NCI-H2081 (cell line): ENCODE measurements at places on chromosomes 6 and 20.

DNA sequence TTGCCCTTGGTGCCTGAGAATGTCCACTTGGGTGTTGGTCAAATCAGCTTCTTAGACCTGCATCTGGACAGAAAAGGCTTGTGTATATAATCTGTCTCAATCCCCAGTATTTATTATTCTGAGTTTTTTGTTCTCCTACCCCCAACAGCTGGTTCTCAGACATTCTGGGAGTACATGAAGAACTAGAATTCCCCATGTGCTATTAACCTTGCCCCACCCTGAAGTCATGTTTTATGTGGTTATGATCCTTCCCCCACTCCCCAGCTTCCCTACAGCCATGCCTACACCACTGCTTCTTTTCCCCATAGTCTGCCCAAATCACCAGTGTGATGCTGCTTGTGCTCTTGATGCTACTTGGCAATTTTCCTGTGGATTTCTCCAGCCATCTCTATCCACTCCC is 157.0 kb downstream of the ADAT2 start:
- DNase-seq = no peak

DNA sequence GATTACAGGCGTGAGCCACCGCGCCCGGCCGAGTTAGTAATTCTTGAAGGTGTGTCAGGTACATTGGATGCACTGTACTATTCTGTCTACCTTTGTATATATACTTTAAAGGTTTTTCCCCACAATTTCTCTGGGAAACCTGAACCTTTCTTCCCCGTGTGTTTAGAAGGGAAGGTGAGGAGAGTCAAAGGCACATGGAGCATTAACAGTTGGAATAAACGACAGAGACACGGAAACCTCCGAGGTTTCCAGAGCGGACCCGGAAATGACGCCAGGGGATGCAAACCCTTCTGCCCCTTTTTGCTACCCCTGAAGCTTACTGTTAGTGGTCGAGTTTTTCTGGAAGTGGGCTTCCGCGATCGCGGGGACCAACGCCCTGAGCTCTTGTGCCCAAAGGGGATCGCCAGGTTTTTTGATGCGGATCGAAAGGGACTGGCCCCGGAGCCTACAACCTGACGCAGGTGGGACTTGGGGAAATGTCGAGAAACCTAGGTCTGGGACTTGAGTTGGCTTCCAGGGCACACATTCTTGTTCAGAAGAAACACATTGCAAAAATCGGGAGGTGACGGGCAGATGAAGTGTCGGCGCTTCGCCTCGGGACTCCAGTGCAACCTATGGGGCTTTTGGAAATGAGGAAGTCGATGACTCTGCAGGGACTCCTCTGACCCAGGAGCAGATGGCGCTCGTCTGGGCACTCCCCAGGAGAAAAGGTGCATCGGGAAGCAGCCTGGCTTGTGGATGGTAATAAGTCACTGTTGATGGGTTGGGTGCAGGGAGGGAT is 218.2 kb downstream of the OR2B2 start:
- DNase-seq = peak; percentile 58

DNA sequence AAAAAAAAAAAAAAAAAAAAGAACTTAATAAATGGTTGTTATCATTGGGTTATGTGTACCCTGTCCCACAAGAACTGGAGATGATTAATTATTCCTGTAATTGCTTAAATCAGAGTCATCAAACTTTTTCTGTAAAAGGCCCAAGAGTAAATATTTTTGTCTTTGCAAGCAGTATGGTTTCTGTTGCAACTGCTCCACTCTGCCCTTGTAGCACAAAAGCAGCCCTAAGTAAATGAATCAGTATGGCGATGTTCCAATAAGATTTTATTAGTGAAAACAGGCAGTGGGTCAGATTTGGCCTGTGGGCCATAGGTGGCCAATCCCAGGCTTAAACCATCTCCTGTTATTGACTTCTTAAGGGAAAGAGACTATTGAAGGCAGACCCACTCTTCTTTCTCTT is 252.7 kb downstream of the TSHZ2 start:
- DNase-seq = no peak

DNA sequence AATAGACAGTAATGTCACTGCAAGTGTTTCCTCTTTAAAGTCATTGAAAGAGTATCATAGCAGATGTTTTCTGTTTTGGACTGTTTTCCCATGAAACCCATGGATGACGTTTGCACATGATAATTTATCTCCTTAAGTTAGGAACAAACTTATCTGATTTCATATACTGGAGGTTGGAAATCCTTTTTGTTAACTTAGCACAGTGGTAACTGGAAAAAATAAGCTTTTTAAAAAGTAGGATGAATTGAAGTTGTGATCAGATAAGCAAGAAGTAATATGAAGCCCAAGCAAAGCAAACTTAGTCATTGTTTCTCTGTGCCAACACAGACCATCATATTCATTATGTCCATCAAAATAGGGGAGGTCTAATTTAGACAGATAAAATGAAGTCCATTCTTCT is 61.6 kb downstream of the PLCB4 start:
- DNase-seq = no peak

GRCh38 chr6:140271759-140272377 is 897.4 kb upstream of the CITED2 start:
- no peak for DNase-seq

GRCh38 chr6:33132081-33132524 is 56.3 kb downstream of the HLA-DPB1 start:
- no peak for DNase-seq

- DNase-seq = no peak
Observed at GRCh38 chr6:133265066-133265465, 23.9 kb downstream of the EYA4 start.

DNA sequence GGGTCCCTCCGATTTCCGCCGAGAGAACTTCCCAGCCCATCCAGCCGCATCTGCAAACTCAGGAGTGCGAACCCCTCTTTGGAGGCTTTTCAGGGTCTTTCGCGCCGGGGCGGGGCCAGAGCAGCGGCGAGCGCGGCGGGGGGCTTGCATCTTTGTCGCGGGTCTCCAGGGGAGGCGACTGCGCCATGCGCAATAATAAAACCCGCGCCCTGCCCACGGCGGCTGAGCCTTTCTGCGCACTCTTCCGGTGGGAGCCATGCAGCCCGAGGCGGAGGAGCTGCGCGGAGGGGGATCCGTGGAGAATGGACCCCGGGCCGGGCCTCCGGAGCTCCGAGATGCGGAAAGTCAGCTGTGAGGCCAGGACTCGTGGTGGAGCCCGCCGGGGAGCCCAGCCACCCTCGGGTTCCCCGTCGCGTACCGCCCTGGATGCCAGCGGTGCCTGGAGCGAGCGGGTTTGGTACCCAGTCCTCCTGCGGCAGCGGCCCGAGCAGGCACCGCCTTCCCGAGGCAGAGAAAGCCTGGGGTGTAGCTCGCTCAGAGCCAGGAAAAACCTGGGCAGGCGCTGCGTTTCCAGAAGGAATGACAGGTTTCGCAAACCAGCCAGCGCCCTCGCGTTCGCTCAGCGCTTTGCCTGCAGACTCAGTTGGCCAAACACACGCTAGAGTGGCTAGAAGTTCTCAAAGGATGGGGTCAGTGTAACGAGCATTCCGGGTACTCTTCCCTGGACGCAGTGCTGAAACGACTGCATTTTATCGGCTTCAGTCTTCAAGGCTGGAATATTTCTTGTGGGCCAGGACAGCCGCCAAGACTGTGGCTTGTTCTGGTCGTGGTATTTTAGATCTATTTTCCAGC is 1.2 kb downstream of the AKAP12 start:
- DNase-seq = peak; percentile 64

- no peak for DNase-seq
Observed at GRCh38 chr6:27321901-27322300, 9.8 kb upstream of the POM121L2 start.

GRCh38 chr6:116685437-116685993 is 4.5 kb downstream of the KPNA5 start:
- DNase-seq = no peak

GRCh38 chr6:32623693-32624092 is 13.5 kb upstream of the HLA-DQA1 start:
- no peak for DNase-seq

DNA sequence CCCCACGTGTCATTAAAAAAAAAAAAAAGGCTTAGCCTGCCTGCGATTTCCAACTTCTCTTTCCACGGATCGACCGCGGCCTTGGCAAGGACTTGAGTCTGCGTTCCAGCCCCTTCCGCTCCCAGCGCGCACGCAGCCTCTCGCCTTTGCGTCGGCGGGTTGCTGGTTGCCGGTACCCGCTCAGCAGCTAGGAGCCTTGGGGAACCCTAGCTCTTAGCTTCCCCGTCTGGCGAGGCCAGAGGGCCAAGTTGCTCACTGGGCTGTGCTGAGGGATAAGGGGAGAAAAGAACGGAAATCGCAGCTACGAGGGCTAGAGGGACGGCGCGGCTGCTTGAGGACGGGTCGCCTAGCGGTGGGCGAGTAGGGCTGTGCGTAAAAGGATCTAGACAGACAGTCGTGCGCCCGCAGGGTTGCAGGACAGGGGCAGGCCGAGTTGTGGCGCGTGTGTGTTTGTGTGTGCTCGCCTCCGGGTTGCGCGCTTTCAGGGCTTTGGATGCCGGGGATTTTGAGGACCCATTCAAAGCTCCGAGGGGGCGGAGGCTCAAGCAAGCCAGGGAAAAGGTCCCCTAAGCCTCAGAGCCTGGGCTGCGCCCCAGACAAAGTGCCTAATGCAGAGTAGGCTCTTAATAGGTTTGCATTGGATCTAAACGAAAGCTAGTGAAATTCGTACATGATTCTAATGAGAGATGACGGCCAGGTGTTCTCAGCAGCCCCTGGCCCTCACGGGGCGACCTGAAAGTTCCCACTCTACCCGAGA is 40.5 kb upstream of the OSTM1 start:
- no peak for DNase-seq

- DNase-seq = no peak
Observed at GRCh38 chr6:21780679-21781078, 187.1 kb downstream of the SOX4 start.

- no peak for DNase-seq
Observed at GRCh38 chr20:52434041-52434425, 242.5 kb upstream of the ZFP64 start.

GRCh38 chr6:7311176-7311575 is 1.8 kb downstream of the SSR1 start:
- DNase-seq = no peak

GRCh38 chr6:44415873-44416502 is 28.5 kb downstream of the CDC5L start:
- DNase-seq = no peak

- DNase-seq = no peak
Observed at GRCh38 chr6:136235233-136235564, 14.9 kb downstream of the MTFR2 start.

DNA sequence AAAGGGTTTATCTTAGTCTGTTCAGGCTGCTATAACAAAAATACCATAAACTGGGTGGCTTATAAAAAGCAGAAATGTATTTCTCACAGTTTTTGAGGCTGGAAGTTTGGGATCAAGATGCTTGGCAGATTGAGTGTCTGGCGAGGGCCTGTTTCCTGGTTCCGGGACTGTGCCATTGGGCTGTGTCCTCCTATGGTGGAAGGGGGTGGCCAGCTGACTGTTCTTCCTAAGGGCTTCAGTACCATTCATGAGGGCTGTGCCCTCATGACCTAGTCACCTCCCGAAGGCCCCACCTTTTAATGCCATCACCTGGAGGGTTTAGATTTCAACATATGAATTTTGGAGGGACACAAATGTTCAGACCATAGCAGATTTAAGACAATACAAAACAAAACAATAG is 91.2 kb downstream of the ARID1B start:
- no peak for DNase-seq

DNA sequence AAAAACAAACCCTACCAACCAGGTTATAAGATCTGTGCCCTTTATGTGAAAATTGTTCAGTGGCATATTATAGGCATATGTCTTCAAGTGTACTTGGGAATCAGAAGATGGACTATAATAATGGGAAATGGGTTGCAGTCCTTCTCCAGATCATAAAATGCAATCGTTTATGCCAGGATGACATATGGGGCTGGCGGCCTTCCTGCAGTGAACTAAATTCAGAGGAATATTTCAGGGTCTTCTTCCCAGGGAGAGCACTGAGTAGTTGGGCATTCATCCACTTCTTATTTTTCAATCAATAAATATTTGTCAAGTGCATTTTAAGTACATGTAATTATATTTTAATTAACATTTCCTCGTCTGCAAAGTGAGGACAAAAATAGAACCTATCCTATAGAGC is 176.2 kb upstream of the CNR1 start:
- DNase-seq = no peak

DNA sequence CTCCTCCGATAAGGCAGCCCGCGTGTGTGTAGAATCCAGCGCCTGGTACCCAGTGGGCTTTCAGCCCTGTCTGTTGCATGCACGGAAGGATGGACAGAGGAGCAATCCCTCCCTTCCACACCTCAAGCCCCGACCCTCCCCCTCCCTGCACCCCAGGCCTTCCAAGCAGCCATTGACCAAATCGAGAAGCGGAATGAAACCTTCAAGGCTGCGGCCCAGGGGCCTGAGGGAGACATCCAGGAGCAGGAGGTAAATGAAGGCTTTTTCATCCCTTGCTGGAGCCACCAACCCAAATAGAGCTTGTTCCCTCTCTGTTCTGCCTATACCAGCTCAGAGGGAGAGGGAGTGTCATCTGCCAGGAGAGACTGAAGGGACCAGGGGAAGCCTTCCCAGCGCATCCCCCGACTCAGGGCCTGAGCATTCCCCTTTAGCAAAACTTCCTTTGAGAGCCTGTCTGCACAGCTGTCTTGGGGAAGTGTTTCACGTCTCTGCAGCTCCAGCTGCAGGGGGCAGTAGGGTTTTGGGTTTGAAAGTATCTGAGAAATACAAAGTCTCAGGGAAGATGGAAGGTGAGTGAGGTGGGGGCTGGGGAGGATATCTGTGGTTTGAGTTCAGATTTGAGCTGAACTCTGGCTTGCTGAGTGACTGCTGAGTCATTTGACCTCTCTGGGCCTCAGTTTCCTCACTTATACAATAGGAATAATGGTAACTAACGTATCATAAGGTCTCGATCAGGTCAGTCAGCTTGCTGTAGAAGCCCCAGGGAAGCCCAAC is 16.1 kb downstream of the FGD2 start:
- DNase-seq = no peak

GRCh38 chr6:5099537-5099936 is 14.4 kb downstream of the PPP1R3G start:
- no peak for DNase-seq

- DNase-seq = no peak
Observed at GRCh38 chr20:11797156-11797555, 120.5 kb upstream of the BTBD3 start.

GRCh38 chr6:18579869-18580268 is 192.7 kb downstream of the RNF144B start:
- no peak for DNase-seq

GRCh38 chr20:53001498-53002301 is 29.5 kb downstream of the TSHZ2 start:
- no peak for DNase-seq

- DNase-seq = no peak
Observed at GRCh38 chr6:93915961-93916360, 496.6 kb upstream of the EPHA7 start.

DNA sequence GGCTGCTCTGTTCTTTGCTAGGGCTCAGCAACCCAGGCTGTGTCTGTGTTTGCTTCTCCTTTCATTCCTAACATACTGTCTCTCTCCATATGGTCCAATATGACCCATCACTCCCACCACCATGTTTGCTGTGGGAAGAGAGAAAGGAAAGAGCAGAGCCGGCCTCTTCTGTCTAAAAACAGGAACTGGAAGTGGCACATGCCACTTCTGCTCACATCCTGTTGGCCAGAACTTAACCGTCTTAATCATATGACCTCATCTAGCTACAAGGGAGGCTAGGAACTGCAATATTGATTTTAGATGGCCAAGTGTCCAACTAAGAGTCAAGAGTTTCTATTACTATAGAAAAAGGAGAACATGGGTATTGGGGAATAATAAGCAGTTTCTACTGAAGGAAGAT is 212.5 kb upstream of the CHD6 start:
- DNase-seq = no peak
